Activated CD4-positive, CD25-positive, alpha-beta regulatory T cell treated with anti-CD3 and anti-CD28 coated beads, Interleukin-2, amount 50 U/mL, for 24 hours (primary cell): ENCODE measurements at places on chromosomes 12 and 14.

GRCh38 chr12:118144499-118144898 lies 8.6 kb downstream of the PEBP1 start:
- ATAC-seq: no peak

DNA sequence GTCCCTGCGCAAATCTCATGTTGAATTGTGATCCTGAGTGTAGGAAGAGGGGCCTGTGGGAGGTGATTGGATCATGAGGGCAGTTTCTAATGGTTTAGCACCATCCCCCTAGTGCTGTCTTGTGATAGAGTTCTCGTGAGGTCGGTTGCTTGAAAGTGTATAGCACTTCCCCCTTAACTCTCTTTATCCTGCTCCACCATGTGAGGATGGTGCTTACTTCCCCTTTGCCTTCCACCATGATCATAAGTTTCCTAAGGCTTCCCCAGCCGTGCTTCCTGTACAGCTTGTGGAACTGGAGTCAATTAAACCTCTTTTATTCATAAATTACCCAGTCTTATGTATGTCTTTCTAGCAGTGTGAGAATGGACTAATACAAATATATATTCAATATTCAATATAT lies 303.7 kb upstream of the SEL1L start:
- ATAC-seq: no peak

DNA sequence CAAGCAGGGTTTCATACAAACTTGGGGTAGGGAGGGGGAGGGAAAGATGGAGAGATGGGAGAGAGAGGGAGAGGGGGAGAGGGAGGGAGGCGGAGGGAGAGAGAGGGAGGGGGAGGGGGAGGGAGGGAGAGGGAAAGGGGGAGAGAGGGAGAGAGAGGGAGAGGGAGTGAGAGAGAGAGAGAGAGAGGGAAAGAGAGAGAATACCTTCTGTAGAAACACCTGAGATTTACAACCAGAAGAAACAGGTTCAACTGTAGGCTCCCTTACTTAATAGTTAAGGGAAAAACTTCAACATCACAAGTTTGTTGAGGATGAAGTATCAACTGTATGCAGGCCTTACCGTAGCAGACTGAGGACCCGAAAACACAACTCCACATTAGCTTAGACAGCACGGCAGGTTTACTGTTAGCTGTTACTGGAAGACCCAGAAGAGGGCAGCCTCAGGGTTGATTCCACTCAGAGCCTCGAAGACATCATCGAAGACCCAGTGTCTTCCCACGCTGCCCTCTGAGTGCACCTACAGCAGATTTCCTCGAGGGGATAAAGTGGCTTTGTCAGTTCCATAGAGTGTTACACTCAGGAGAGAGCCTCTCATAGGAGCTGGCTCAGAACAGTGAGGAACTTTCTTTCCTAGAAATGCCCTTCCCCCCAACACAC lies 72.4 kb downstream of the NT5DC3 start:
- no peak for ATAC-seq

DNA sequence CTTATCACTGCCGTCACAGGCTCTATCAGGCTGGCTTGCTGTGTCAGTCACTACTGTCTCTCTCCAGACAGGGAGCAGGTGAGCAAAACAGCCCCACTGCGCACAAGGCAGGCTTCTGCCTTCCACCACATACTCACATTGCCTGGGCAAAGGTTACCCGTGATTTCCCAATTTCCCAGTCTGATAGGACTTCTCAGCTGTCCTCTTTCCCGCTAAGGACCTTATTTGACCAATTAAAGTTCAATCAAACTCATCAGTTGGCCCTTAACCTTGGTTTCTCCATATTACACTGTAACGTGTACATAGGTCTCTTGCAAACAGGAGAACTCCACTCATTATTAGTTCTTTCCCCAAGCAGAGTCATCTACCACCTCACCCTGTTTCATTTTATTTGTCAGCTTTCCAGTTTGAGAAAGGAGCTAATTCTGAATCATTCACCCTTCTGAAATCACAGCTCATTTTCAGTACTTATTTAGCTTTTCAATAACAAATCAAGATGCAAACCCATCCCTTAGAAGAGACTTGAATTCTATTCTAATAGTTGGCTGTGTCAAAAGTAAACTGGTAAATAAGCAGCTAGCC lies 170.8 kb downstream of the ESR2 start:
- peak; percentile 32 for ATAC-seq

- peak; percentile 55 for ATAC-seq
These were observed 24.9 kb downstream of the SLC6A12 start for GRCh38 chr12:188910-189621.

DNA sequence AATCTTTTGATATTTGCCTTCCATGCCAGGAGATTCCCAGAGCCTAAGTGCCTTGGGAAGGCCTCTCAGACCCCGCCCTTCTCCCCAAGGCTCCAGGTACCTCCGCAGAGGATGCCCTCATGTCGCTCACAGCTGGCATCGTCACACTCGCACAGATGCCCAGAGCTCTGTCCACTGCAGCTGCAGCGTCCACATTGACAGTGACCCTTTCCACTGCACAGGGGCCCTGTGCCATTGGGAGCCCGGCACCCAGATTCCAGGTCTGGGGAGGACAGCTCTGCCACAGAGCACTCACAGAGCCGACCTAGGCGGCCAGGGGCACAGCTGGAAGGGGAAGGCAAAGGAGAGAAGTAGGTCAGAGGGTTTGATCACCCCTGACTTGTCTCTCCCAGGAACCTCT lies 12.3 kb upstream of the CSAD start:
- no peak for ATAC-seq
